ENCODE measurements at places on chromosomes 2 and 18.

- no peak for DNase-seq
These were observed 73.8 kb downstream of the CLHC1 start for GRCh38 chr2:55158111-55158814.

- DNase-seq = no peak
These were observed 11.2 kb downstream of the DGUOK start for GRCh38 chr2:73937899-73938298.

DNA sequence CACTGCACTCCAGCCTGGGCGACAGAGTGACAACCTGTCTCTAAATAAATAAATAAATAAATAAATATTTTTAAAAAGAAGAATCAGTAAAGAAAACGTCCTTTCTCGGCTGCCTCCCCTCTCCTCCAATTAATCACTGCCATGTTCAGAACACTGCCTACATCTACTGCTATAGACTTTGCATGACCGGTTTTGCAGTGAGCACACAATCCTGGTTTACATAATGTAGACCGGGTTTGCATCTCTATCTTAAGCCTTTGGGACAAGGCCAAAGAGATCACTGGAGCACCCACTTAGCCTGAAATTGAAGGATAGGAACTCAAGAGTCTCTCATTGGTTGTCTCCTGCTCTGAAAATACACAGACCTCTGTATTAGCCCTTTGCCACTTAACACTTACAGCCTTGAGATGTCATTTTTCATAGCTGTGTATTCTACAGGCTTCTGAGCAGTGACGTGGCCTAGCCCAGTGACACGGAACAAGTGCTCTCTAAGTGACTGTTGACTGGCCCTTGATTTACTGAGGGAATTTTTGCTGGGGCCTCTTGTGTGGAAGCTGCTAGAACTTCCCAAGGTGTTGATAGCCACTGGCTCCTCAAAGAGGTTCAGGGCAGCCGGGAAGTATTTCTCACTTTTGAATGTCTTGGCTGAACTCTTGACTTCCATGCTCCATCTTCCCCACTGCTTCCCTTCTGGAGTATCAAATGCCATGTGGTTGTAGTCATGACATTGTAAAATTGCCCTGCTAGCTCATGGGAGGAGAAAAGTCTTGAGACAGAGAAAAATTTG, 45.3 kb upstream of the CCBE1 start:
- DNase-seq = no peak

GRCh38 chr18:49866680-49867079, 53.3 kb upstream of the ACAA2 start:
- no peak for DNase-seq

GRCh38 chr2:28393114-28393836, 617 bp downstream of the FOSL2 start:
- DNase-seq = peak; percentile 39

GRCh38 chr2:7015007-7015950, 98.1 kb downstream of the RNF144A start:
- no peak for DNase-seq

GRCh38 chr2:39523308-39524044, 86.4 kb upstream of the MAP4K3 start:
- no peak for DNase-seq

DNA sequence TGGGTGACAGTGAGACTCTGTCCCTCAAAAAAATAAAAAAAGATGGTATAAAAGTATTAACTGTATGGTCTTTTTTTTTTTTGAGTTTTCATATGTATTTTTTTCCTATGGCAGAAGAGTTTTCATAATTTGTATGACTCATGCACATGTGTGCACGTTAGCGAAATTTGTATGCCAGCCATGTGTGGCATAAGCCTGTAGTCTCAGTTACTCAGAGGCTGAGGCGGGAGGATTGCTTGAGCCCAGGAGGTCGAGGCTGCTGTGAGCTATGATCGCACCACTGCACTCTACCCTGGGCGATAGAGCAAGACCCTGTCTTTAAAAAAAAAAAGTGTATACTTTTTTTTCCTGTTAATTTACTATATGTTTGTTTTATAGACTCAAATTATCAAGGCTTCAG, 160.8 kb downstream of the TGIF1 start:
- no peak for DNase-seq

GRCh38 chr2:69494126-69494525, 56.9 kb upstream of the NFU1 start:
- DNase-seq = no peak

GRCh38 chr2:195018462-195018861, 638.6 kb upstream of the SLC39A10 start:
- no peak for DNase-seq

- no peak for DNase-seq
These were observed 48.6 kb upstream of the FHL2 start for GRCh38 chr2:105447476-105447875.

- DNase-seq = no peak
These were observed 84.8 kb upstream of the POMC start for GRCh38 chr2:25253153-25253626.

GRCh38 chr2:165864296-165864695, 70.2 kb upstream of the GALNT3 start:
- DNase-seq = no peak

GRCh38 chr18:46910856-46911255, 6.5 kb downstream of the PIAS2 start:
- DNase-seq = no peak

- DNase-seq = no peak
These were observed 10.0 kb downstream of the EPG5 start for GRCh38 chr18:45957100-45957499.

- DNase-seq = no peak
These were observed 168.2 kb downstream of the ZEB2 start for GRCh38 chr2:144351687-144352086.

DNA sequence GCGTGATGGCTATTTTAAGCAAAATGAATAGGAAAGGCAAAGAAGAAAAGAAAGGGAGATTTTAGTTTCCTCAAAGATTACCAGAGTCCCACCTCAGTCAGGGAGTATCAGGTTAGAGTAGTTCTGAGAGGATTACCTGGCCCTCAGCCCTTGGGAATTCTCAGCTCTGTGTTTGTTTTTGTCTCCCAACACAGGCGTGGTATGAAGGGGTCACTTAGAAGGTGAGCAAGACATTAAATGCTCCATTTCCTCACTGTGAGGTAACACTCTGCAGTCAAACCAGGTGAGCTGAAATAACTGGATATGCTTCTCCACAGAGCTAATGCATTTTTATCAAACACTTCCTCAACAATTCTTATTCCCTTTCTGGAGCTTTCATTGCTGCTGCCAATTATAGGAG, 232.2 kb downstream of the IKZF2 start:
- DNase-seq = no peak

- peak; percentile 21 for DNase-seq
These were observed 1.2 kb downstream of the ALK start for GRCh38 chr2:29920130-29920577.

DNA sequence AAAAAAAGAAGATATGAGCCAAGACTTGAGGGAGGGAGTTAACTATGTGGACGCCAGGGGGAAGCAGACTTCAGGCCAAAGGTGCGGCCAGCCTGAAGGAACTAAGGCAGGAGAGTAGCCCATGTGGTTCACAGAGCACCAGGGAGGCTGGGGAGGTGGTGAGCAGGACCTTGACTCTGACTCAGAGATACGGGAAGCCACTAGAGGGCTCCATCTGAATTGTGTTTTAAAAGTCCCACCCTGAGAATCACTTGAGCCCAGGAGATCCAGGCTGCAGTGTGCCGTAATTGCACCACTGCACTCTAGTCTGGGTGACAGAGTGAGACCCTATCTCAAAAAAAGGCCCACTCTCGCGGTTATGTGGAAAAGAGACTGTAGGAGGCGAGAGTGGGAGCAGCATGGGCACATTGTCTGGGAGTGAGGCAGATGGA, 12.3 kb downstream of the CEP192 start:
- no peak for DNase-seq

DNA sequence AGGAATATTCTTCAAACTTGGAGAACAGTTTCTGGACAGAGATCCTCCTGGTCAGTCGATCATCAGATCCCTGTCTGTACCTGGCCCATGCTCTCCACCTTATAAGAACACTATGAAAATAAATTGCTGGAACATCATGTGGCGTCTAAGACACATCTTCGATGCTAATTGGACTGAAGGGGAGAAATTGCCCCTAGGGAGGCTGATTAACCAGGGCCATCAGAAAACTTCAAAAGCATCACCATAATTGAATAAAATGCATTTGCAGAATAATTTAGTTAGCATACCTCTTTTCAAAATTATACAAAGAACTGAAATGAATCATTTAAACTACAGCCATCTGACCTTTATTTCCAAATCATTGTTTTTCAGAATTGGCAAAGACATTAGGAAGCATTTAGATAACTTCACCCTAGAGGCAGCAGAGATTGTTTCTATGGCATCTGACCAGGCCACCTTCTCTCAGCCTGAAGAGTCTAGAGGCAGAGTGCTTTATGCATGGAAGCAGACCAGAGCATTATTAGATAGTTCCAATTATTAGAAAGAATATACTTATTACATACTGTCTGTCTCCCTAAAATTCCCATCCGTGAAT, 48.9 kb upstream of the CNTNAP5 start:
- no peak for DNase-seq

DNA sequence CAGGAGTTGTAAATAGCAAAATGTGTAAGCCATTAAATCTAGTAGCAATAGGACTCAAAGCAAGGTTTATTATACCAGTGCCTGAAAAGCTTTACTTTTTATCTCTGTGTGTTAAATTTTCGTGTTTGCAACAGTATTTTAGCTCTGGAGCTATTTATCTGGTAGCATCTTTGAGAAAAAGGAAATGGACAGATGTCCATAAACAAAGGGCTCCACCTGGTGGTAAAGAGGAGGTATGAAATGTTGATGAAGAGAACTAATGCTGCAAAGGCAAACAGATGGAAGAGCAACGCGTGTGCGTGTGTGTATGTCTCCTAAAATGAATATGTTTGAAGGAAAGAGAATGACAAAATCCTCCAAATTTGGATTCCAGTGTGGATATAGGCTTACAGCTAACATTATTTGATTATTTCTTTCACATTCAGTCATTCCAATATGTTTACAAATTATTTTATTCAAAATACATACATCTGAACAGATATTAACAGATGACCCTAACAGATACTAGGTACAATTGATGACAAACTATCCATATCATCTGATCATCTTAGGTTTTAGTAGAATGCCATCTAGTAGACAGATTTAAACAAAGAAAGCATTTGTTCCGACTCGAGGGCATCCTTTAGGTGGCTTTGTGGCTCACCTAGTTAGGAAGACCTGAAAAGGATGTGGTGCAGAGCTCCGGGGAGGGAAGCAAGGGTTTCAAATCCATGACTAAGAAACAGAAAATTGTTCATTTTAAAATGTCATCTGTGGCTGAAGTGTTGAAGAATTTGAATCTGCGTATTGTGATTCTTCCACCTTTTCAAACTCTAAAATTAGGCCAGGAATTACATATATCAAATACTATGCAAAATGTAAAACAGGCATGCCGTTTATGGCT, 383.3 kb downstream of the MTX2 start:
- no peak for DNase-seq

DNA sequence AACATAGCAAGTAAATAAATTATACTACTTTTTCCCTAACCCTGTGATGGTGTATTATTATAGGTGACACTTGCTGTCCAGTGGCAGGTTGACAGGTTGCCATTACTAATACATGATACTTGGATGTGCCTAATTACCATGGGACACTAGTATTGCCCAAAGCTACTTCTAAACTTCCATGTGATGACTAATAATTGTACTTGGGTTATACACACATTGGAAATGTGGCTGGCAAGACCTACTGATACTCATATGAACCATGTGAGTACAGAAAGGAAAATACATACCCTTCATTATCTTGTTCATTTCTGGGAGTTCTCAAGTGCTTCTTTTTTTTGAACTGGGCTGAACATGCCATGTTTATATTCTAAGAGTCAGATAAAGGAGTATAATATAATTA, 156.4 kb downstream of the IKZF2 start:
- no peak for DNase-seq

All from stimulated activated CD4-positive, alpha-beta T cell treated with anti-CD3 and anti-CD28 coated beads, Interleukin-12 subunit alpha, Interleukin-12 subunit beta, amount 100 ng/mL, for 24 hours (primary cell).